ENCODE measurements at places on chromosomes 5 and 9. TPM values are rescaled to one million over a fixed set of nuclear protein-coding genes. Genes with fewer than 3 reads are reported as not detected.

Gene RNF183
- 0.48 TPM for total RNA-seq

Gene TCOF1
- total RNA-seq: 91.4 TPM

Gene SLC36A3
- total RNA-seq: not detected

Gene PDCD1LG2
- total RNA-seq: not detected

Gene LCN9
- total RNA-seq: 0.46 TPM

Gene PCDHA9
- total RNA-seq: 2.6 TPM

Gene ADGRV1
- total RNA-seq: 97.6 TPM

Gene MZB1
- total RNA-seq: 0.57 TPM

Gene HSD17B3
- 0.40 TPM for total RNA-seq

- no peak for DNase-seq
These were observed 244.5 kb downstream of the PLK2 start for GRCh38 chr5:58215364-58215763.

GRCh38 chr5:51484326-51484725 lies 101.1 kb downstream of the ISL1 start:
- DNase-seq: no peak

- DNase-seq: peak; percentile 86
These were observed 11.1 kb downstream of the CNTFR start for GRCh38 chr9:34578241-34579103.

DNA sequence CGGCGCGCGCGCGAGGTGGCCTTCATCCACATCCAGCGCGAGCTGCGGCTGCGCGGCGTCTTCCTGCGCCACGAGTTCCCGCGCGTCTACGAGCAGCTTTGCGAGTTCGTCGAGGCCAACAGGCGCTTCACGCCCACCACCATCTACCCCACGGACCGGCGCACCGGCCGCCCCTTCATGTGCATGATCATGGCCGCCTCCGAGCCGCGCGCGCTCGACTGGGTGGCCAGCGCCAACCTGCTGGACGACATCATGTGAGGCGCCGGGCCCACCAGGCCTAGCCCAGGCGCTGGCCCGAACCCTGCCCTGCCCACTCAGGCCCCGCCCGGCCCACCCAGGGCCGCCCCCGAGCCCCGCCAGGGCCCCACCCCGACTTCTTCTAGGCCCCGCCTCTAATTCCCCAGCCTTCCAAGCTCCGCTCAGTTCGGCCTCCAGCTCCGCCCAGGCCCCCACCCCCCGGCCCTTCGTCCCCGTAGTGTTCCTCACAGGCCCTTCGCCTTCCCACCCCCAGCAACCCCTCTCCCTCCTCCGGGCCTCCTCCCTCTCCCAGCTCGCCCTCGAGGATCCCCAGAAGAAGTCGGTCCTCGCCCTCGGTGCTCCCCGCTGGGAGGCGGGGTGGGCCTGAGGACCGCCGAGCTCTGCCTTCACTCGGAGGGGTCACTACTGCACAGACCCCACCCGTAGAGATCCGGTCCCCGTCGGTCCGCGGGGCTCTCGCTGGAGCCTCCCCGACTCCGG lies 2.0 kb upstream of the PHPT1 start:
- DNase-seq: peak; percentile 95

DNA sequence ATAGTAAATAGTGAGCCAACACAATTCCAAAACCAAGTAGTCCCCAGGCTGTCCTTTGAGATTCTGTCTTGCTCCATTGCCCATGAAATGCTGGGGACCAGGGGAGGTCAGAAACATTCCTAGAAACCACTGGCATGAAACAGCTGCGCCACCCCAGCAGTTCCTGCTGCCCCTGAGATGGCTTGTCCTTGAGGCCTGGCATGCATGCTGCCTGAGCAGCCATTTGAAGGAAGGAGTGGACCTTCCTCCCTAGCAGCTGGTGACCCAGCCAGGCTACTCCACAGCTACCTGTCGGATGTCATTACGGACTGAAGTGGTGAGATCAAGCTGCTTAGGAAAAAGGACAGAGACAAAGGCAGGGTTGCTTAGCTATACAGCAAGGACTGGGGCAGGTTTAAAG lies 260.6 kb downstream of the DENND1A start:
- DNase-seq: no peak

GRCh38 chr5:37396352-37396751 lies 17.2 kb downstream of the WDR70 start:
- no peak for DNase-seq

DNA sequence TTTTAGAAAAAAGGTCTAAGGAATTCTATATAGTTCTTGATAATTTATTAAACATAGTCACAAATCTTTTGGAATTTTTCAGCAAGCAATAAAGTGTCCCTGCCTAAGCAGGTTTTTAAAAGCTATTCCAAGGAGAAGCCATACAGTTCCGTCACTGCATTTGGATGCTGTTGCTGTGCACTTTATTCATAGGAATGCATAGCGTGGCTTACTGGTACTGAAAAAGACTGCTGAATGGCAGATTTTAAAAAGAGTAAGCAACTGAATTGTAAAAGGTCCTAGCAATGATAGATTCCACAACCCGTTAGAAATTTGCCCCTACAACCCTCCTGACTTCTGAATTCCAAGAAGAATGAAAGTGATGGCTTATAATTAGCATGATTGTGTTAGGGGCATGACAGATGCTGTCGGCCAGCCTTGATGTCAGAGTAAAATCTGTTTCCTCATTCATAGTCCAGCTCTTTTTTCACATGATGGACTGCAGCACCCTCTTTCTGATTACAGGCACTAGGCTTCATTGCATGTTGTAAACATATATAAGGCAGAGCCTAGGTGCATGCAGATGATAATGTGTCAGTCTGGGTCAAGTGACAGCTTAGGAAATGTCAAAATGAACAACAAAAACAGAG lies 227.0 kb downstream of the PDE4D start:
- DNase-seq: no peak

DNA sequence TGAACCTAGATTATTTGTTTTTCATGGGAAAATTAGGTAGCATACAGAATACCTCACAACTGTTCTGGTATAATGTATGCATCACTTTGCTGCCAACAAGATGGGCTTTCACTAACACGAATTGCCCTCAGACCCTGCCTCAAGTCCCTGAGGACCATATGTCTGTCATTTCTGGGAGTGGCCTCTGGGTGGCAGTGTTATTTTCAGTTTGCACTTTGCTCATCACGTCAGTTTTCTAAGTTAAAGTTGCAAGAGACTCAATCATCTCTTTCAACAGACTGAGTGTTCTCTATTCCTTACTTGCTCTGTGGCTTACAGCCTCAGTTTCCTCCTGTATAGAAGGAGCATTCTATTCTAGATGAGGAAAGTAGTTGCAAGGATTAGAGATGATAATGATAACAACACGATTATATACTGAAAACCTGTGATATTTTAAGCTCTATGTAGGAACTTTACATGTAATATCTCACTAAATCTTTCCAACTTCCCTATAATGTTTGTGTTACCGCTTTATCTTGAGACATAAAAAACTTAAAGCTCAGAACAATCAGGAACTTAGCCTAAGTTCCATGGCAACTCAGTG lies 55.7 kb downstream of the TSSK1B start:
- peak; percentile 90 for DNase-seq

DNA sequence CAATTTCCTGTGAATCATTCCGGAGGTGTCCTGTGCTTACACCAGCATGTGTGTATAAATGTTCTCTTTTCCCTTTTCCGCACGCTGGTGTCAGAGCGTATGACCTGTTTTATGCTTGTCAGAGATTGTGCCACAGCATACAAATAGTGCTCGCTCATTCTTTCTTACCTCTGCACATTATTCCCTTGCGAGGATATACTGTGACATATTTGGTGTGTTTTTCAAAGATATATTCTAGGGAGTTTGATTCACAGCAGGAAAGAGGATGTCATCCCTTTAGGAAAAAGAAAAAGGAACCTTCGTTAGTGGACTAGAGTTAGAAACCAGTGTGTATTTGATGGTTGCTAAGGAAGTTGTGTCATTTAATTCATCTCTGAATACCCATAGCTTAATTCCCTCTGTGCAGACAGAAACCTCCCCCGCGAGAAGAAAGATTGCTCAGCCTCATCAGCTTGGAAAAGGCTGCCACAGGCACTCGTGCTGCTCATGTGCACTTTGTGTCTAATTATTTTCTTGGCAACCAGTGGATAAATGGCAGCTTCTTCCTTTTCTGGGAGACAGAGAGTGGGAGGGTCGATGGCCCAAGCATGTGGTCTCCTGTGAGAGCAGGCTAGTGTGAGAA lies 14.7 kb upstream of the CCIN start:
- peak; percentile 46 for DNase-seq

- DNase-seq: no peak
These were observed 6.5 kb downstream of the AMACR start for GRCh38 chr5:34001241-34001841.

- peak; percentile 62 for DNase-seq
These were observed 43.8 kb downstream of the ANKRD33B start for GRCh38 chr5:10607666-10608073.

DNA sequence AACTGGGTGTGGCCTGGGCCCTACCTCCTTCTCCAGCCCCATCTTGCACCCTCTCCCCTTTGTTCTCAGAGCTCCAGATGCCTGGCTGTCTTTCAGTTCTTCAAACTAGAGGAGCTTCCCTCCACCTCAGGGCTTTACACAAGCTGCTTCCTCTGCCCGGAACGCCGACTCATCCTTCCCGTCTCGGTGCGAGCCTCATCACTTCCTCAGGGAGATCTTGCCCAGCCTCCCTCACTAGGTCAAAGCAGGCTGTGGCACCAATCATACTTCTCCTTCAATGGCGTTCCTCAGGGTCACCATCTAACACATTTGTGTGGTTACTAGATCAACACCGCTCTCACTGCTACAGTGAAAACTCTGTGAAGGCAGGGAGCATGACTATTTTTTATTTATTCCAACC lies 56.2 kb upstream of the ZSWIM6 start:
- DNase-seq: no peak

Data from endodermal cell (in vitro differentiated cells).